ENCODE measurements at places on chromosomes 2 and 18. TPM values are rescaled to one million over a fixed set of nuclear protein-coding genes. Genes with fewer than 3 reads are reported as not detected.

Gene CRYBA2
- 0.25 TPM for total RNA-seq

Gene FAM228A
- not detected for total RNA-seq

Gene OXER1
- total RNA-seq = not detected

Gene C2orf80
- total RNA-seq = not detected

Gene CDK5R2
- 4.6 TPM for total RNA-seq
